ENCODE measurements at places on chromosomes 6 and 20.

DNA sequence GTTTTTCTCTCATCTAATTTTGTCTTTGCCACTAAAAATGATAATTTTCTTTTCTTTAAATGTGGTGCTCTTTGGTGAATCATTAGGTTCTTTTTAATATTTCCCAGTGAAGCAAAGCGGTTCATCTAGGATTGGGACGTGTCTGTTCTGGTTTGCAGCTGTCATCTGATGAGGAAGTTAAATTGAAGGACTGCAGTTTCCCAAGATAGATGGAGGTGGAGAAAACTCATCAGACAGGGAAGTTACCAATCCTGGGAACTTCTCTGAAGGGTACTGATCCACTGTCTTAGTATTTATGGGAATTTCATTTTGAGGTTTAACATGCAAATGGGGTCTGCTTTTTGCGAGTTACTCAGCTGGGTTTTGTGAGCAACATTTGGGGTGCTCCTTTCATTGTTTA is 2.4 kb upstream of the AARS2 start:
- no peak for DNase-seq

DNA sequence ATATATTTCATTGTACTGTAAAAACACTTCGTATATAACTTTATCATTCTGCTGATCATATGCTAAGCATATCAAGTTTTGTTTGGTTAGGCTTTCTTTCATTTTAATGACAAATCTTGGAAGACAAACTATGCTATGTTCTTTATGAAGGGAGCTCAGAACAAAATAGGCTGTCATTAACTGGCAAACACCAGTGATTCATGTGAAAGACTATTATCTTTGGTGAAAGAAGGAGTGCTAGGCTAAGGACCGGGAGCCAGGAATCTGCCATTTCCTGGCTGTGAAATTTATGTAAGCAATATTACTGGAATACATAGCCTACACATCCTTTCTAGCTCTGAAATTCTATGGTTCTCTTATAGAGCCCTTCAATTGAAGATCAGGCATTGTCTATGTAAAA is 136.2 kb upstream of the CCN2 start:
- DNase-seq = peak; percentile 77

GRCh38 chr20:17605131-17605660 is 35.3 kb downstream of the DSTN start:
- no peak for DNase-seq

- DNase-seq = peak; percentile 68
Measured at GRCh38 chr20:47204008-47204849, 152.3 kb downstream of the ZMYND8 start.

DNA sequence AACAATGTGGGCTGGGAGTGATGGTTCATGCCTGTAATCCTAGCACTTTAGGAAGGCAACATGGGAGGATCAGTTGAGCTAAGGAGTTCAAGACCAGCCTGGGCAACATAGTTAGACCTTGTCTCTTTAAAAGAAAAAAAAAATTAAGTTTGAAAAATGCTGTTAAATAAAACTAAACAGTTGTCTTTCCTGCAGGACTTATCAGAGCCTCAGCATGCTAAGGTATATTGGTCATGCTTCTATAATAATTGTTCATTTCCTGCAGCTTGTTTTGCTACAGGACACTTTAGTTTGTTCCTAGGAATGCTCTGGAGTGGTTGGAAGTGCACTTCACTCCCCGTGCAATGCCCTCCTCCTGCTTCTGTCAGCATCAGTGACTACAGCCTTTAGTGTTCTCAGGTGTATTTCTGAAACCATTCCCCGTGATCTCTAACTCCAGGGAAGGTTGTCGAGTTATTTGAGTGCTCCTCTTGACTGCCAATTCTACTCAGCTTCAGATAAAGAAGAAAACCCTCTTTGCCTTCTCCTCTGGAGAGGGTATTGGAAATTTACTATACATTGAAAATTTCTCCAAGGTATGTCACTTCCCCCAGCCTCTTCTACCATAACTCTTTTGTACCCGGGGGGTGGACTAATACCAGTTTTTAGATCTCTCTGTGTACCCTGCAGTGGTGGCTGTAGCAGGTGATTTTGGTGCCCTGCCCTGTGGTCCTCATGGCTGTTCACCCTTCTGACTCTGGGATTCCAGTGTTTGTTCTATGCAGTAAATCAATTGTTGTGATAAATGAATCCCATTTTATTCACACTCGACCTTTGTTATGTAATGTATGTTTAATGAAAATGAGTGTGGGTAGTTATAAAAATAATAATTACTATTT is 33.8 kb downstream of the NHLRC1 start:
- DNase-seq = peak; percentile 19

DNA sequence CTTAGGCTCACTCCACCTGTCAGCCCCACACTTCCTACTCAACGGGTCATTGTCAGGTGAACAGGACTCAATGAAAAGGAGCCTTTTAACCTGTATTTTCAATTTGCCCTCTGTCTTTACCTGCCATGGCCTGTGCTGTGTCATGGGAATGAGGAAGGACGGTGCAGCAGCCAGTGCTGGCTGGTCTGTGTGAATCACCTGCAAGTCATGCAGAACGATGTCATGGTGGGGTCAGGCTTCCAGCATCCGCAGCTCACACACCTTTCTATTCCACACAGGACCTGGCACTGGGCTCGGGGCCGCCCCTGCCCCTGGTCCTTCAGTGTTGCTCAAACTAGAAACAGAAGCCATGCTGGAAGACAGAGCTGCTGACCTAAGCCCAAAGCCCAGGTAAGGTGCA is 188.7 kb upstream of the GMDS start:
- no peak for DNase-seq

- no peak for DNase-seq
Measured at GRCh38 chr20:25087186-25087929, 5.4 kb upstream of the VSX1 start.

DNA sequence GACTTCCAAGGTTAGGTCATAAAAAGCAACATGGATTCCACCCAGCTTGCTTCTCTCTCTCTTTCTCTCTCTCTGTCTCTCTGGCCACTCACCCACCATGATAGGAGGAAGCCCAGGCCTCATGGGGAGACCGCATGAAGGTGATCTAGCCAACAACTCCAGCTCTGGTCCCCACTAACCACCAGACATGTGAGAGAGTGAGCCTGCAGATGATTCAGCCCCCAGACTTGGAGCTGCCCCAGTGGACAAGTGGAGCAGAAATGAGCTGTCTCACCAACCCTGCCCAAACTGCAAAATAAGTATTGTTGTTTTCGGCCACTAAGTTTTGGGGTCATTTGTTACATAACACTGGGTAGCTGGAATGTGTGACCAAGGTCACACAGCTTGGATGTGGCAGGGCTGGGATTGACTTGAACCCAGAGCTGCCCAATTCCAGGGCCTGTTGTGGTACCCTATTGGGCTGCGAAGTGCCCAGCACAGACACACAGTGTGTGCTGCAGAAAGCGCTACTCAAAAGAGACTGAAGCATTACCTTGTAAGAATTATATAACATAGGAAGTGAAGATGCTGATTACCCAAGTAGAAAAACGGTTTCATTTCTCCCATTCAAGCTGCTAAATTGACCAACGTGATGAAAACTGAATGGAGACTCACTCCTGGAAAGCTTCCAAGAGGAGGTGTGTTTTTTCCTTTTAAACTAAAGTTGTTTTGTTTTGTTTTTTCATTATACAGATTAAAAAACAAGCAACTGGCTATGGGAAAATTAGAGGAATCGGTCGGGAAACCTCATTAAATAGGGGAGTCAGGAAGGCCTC is 9.1 kb upstream of the TLDC2 start:
- peak; percentile 31 for DNase-seq

DNA sequence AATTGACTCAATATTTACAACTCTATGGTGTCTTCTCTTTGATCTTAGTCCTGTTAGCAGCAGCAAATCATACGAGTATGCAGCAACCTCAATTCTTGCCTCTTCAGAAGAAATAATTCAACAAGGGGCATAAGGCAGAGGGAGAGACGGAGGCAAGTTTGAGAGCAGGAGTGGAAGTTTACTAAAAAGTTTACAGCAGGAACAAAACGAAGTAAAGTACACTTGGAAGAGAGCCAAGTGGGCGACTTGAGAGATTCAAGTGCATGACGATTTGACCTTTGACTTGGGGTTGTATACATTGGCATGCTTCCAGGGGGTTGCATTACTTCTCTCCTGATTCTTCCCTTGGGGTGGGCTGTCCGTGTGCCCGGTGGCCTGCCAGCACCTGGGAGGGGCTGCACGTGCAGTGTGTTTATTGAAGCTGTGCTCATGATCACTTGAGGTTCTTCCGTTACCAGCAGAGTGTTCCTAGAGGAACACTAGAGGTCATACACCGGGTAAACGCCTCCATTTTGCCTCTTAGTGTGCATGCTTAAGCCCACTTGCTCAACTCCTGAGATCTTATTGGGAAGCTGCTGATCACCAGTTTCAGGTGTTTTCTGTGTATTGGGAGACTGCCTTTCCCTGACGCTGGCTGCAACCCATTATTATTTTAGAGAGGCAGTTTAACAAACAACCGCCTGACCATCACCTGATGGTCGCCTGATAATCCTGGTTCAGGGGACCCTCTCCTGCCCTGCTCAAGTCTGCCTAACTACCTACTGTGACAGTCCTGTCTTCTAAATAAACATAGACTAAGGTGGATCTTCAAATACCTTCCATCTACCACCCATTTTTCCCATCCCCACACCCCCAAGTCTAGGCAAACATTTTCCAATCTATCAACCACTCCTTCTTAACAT is 172.4 kb upstream of the MYLIP start:
- DNase-seq = peak; percentile 2

GRCh38 chr6:82617648-82618047 is 254.0 kb downstream of the TPBG start:
- peak; percentile 15 for DNase-seq

- DNase-seq = no peak
Measured at GRCh38 chr20:61930776-61931475, 134.8 kb downstream of the TAF4 start.

DNA sequence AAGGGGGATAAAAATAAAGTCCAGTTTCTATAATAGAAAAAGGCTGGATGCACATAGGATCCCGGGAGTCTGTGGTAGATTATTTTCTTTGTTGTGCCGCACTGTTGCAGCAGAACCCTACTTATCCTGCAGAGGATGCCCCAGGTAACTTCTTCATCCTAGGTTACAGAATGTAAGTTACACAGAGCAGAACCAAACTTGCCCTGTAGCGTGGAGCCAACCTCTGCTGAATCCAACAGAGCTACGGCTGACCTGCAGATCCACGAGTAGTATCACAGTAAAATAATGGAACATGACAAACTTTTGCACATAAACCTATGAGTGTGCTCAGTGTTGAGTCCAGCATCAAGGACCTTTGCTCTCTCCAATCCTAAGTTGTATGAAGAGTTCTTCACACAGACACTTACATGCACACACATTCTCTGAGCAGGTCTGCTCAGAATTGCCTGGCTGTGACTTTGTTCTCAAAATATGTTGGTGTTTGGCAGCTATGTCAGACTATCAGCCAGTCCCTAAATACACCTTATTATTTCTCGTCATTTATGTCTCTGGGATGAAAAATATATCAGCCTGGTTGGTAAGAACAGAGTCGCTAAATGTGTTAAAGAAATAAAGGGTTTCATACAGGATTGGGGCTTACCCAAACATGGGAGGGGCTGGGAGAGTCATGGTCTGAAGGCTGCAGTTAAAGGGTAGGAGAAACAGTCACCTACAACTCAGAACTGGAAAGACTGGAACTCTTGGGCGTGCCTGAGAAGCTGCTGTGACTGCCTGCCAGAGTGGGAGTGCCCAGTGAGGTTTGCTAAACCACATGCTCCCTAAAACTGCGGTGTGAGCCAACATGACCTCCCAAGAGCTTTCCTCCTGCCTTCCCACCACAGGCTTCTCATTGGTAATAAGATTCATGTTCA is 165.1 kb upstream of the SLC24A3 start:
- no peak for DNase-seq

- no peak for DNase-seq
Measured at GRCh38 chr6:47334334-47334733, 24.6 kb upstream of the TNFRSF21 start.

DNA sequence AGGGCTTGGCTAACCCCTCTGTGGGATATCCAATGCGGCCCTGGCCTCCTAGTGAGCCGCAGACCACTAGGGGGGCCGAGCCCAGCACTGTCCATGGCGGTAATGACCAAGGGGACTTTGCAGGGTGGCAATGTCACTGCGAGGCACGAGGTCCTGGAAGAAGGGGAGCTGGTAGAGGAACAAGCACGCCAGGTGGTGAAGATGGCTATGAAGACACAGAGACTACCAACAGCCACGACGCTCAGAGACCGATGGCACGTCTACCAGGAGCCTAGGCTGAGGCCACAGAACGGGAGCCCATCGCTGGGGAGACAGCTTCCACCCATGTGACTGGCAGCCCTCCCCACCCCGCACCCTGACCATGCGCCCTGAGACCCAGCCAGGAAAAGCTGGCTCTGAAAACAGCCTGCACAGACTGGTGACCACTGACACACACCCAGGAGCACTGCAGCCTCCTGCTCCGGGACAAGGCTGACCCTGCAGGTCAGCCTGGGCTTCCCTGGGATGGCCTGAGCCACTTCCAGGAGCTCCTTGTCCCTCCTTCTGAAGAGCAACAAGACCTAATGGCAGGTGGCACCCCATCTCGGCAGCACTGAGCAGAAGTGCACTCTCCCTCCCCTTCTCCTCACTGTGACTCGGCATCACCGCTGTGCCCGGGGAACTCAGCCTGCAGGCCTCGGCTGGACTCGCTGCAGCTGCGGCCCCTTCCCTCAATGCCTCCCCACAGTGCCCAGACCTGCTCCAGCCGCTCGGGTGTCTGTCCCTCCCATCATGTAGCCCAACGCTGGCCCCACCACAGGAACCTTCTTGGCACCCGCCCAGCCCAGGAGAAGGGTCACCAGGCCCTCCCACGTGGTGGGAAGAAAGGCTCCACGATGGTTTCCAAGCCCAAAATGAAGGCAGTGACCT is 56.9 kb downstream of the GNAS-AS1 start:
- no peak for DNase-seq

GRCh38 chr6:69422020-69422419 is 374.8 kb downstream of the LMBRD1 start:
- no peak for DNase-seq

- DNase-seq = no peak
Measured at GRCh38 chr6:169915769-169916550, 164.5 kb downstream of the ERMARD start.

DNA sequence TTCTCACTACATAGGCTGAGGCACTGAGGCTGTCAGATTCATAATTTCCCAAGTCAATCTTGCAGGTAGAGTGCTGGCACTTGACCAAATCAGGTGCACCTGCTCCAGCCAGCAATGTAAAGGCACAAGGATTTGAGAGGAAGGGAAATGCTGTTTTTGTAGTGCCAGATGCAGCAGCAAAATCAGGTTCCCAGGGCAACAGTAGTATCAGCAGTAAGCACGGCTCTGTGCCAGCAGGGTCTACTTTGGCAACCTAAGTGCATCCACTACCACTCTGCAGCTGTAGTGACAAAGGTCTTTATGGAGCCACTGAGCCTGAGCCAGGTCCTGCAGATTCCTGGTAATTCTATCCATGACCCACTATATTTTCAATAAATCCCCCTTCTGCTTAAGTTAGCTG is 329.5 kb downstream of the TPBG start:
- DNase-seq = no peak

GRCh38 chr6:159988983-159989454 is 20.1 kb downstream of the IGF2R start:
- peak; percentile 48 for DNase-seq

GRCh38 chr6:106927531-106928398 is 46.8 kb downstream of the CD24 start:
- DNase-seq = peak; percentile 47

GRCh38 chr6:156791320-156791850 is 14.2 kb downstream of the ARID1B start:
- peak; percentile 33 for DNase-seq

- DNase-seq = peak; percentile 7
Measured at GRCh38 chr6:158175111-158175510, 7.0 kb downstream of the GTF2H5 start.

Data from EH (cell line).